Hair follicular keratinocyte (primary cell): ENCODE measurements at places on chromosomes 1 and 21. TPM values are rescaled to one million over a fixed set of nuclear protein-coding genes. Genes with fewer than 3 reads are reported as not detected.

The PEF1 gene
- 82.5 and 89.6 TPM in 2 replicates for total RNA-seq

The PLA2G2F gene
- not detected in 2 replicates for total RNA-seq

The DMRTA2 gene
- total RNA-seq = not detected in 2 replicates

The LCE3D gene
- 6.0 TPM in 1 of 2 replicates, not detected in the other for total RNA-seq

The KCNQ4 gene
- 0.08 TPM in 2 replicates for total RNA-seq

The PROK1 gene
- total RNA-seq = not detected in 2 replicates

The DOP1B gene
- 5.8 and 7.0 TPM in 2 replicates for total RNA-seq

The FNDC5 gene
- total RNA-seq = not detected in 2 replicates

The CACHD1 gene
- total RNA-seq = 1.5 and 1.6 TPM in 2 replicates

The SPATA46 gene
- total RNA-seq = not detected in 2 replicates

The HS2ST1 gene
- total RNA-seq = 8.9 and 12.2 TPM in 2 replicates

The TRIM58 gene
- 2.3 TPM in 2 replicates for total RNA-seq

The RBBP4 gene
- 85.1 and 112 TPM in 2 replicates for total RNA-seq

The ACOT7 gene
- 139 and 154 TPM in 2 replicates for total RNA-seq

The NGF gene
- total RNA-seq = not detected in 2 replicates

The EPHA8 gene
- 0.04 TPM in 1 of 2 replicates, not detected in the other for total RNA-seq

The AADACL3 gene
- not detected in 2 replicates for total RNA-seq

The TFF2 gene
- total RNA-seq = not detected in 2 replicates

The ASPM gene
- total RNA-seq = 9.4 and 27.5 TPM in 2 replicates

The GSTM5 gene
- not detected in 2 replicates for total RNA-seq

The CELA3B gene
- total RNA-seq = not detected in 2 replicates

The PTGFR gene
- total RNA-seq = 0.08 and 0.31 TPM in 2 replicates

The ECM1 gene
- 9.1 and 27.9 TPM in 2 replicates for total RNA-seq

The TTC34 gene
- under 0.01 and 0.16 TPM in 2 replicates for total RNA-seq

The PRAMEF14 gene
- total RNA-seq = not detected in 2 replicates

The EDARADD gene
- total RNA-seq = 4.7 and 8.0 TPM in 2 replicates

The SPRR2F gene
- total RNA-seq = not detected in 2 replicates

The TMEM54 gene
- total RNA-seq = 294 and 312 TPM in 2 replicates

The GNB1 gene
- 125 and 148 TPM in 2 replicates for total RNA-seq
